Activated CD8-positive, alpha-beta memory T cell treated with anti-CD3 and anti-CD28 coated beads, Interleukin-2, amount 10 ng/mL, durations not matched to agents 7 days and 5 days (primary cell): ENCODE measurements at places on chromosomes 3 and 15. TPM values are rescaled to one million over a fixed set of nuclear protein-coding genes. Genes with fewer than 3 reads are reported as not detected.

- H3K36me3 ChIP-seq, result no peaks in the 10 kb centered on the region
- H3K4me1 ChIP-seq, result no peaks in the 10 kb centered on the region
- no peaks in the 10 kb centered on the region for H3K27me3 ChIP-seq
- H3K4me3 ChIP-seq, result no peak overlapping the region
Observed at GRCh38 chr15:96561593-96561992, 231.1 kb downstream of the NR2F2 start.

DNA sequence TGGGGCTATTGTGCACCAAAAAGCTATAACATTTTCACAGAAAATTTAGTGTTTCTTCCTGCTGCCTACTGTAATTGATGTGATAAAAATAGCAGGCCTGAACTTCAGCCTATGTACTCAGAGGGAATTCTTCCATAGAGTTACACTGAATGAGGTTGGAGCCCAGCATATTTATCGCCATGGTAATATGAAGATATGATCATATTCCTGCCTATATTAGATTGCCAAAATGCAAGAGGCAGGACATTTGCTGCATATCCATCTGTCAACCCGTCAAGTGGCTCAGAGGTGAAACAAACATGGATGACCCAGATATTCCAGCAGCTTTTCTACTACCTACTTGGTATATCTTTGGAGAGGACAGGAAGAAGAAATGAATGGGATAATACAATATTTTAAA lies 1150.6 kb downstream of the TBL1XR1 start:
- no peaks in the 10 kb centered on the region for H3K36me3 ChIP-seq
- H3K27ac ChIP-seq, result no peak overlapping the region
- H3K4me1 ChIP-seq, result no peaks in the 10 kb centered on the region
- H3K4me3 ChIP-seq, result no peak overlapping the region

DNA sequence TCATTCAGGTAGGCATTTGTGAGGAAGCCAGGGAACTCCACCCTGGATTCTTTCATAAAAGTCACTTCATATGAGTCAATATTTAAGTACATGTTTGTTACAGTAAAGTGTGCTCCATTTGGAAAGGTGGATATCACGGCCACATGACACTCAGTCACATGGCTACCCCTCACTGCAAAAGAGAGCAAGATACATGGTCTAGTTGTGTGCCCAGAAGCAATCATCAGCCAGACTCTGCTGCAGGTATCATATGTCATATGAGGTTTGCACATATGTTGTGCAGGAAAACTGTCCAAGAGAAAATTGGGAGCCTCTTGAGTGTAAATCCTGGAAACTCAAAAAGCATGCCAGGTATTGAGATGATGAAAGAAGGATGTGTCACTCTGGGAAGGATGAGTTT lies 55.0 kb upstream of the NMNAT3 start:
- no peaks in the 10 kb centered on the region for H3K27me3 ChIP-seq
- no peak for DNase-seq
- no peak overlapping the region for H3K4me3 ChIP-seq
- H3K4me1 ChIP-seq, result no peaks in the 10 kb centered on the region
- H3K36me3 ChIP-seq, result no peaks in the 10 kb centered on the region

GRCh38 chr3:38000965-38001455 lies 10.4 kb downstream of the VILL start:
- H3K27ac ChIP-seq, result no peak overlapping the region
- DNase-seq, result no peak
- H3K27me3 ChIP-seq, result no peaks in the 10 kb centered on the region
- H3K4me3 ChIP-seq, result no peak overlapping the region
- H3K36me3 ChIP-seq, result peaks cover 15% of the 10 kb centered on the region

- H3K4me3 ChIP-seq, result no peak overlapping the region
- H3K4me1 ChIP-seq, result peaks cover 26% of the 10 kb centered on the region
- no peak overlapping the region for H3K27ac ChIP-seq
- H3K36me3 ChIP-seq, result no peaks in the 10 kb centered on the region
Observed at GRCh38 chr3:160130950-160131349, 94.3 kb upstream of the C3orf80 start.

- H3K4me3 ChIP-seq, result no peak overlapping the region
- DNase-seq, result no peak
- H3K4me1 ChIP-seq, result peaks cover 13% of the 10 kb centered on the region
- H3K27me3 ChIP-seq, result no peaks in the 10 kb centered on the region
- no peak overlapping the region for H3K27ac ChIP-seq
- H3K36me3 ChIP-seq, result no peaks in the 10 kb centered on the region
Observed at GRCh38 chr3:128321418-128321817, 145.3 kb downstream of the DNAJB8 start.

- H3K27me3 ChIP-seq, result peaks cover 40% of the 10 kb centered on the region
- DNase-seq, result no peak
- no peaks in the 10 kb centered on the region for H3K36me3 ChIP-seq
- H3K4me1 ChIP-seq, result peaks cover 4% of the 10 kb centered on the region
Observed at GRCh38 chr3:138418601-138419206, 15.7 kb upstream of the ESYT3 start.

DNA sequence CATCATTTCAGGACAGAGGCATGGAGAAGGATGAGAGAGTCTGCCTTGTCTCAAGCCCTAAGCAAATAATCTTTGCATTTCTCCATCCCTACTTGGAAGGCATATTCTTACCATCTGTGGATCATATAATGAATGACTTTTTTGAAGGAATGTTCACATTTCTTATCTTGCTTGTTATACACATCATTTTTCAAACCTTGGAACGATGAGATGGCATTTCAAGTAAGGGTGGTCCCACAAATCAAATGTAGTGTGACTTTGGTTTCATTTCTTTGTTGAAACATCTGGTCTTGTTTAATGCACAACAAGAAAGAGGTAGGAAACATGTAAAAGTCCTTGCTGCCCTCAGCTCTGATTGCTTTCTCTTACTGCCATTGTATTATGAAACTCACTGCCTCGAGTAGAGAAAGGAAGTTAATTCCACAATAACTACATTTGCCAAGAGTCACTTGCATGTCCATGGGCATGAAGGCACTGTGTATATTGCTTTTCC lies 32.1 kb downstream of the RBMS3 start:
- no peak overlapping the region for H3K27ac ChIP-seq
- H3K27me3 ChIP-seq, result no peaks in the 10 kb centered on the region
- H3K36me3 ChIP-seq, result no peaks in the 10 kb centered on the region
- H3K4me3 ChIP-seq, result no peak overlapping the region
- DNase-seq, result no peak

- peaks cover 4% of the 10 kb centered on the region for H3K4me1 ChIP-seq
- DNase-seq, result no peak
- H3K27ac ChIP-seq, result no peak overlapping the region
- no peak overlapping the region for H3K4me3 ChIP-seq
- no peaks in the 10 kb centered on the region for H3K36me3 ChIP-seq
Observed at GRCh38 chr3:37944391-37944842, 46.2 kb upstream of the VILL start.

- no peak overlapping the region for H3K27ac ChIP-seq
- H3K4me1 ChIP-seq, result peaks cover 2% of the 10 kb centered on the region
- peaks cover 6% of the 10 kb centered on the region for H3K36me3 ChIP-seq
- DNase-seq, result no peak
- H3K4me3 ChIP-seq, result no peak overlapping the region
Observed at GRCh38 chr3:31124373-31124772, 229.9 kb upstream of the GADL1 start.

- H3K4me1 ChIP-seq, result no peaks in the 10 kb centered on the region
- H3K36me3 ChIP-seq, result no peaks in the 10 kb centered on the region
- H3K27ac ChIP-seq, result no peak overlapping the region
- no peak for DNase-seq
Observed at GRCh38 chr3:86937306-86937791, 53.6 kb downstream of the VGLL3 start.

DNA sequence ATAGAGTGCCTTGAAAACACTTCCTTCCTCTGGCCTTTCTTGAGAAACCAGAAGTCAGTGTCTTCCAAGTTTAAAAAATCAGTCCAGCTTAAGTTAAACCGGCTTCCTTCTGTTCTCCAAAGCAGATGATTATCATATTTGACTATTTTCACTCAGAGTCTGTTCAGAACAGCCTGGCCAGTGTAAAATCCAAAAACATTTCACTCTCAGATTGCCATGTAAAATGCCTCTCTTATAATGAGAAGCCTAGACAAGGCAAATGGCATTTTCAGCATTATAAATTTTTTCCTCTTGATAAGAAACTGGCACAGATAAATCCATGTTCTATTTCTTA lies 193.5 kb downstream of the TNIK start:
- DNase-seq, result no peak
- peaks cover 3% of the 10 kb centered on the region for H3K36me3 ChIP-seq
- peak overlapping the region; percentile 90 for H3K27ac ChIP-seq

The GABRR3 gene
- total RNA-seq, result not detected

DNA sequence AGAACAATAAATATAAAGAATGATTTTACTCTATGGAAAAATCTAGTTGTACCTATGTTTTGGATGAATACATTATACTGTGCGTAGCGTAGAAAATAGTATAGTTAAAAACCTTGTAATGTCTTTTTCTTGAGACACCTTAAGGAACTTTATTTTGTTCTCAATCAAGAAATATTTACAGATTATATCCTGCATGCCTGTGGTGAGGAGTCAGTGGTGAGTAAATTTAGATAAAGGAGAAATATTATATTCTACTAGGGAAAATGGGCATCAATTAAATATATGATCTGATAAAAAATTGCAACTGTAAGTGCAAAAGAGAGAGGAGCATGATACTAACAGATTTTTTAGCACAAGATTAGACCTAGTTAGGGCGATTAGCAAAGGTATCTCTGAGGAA lies 157.7 kb downstream of the RBMS3 start:
- no peak for DNase-seq
- H3K4me3 ChIP-seq, result no peak overlapping the region
- H3K4me1 ChIP-seq, result no peaks in the 10 kb centered on the region
- no peak overlapping the region for H3K27ac ChIP-seq
- no peaks in the 10 kb centered on the region for H3K36me3 ChIP-seq
- no peaks in the 10 kb centered on the region for H3K27me3 ChIP-seq

DNA sequence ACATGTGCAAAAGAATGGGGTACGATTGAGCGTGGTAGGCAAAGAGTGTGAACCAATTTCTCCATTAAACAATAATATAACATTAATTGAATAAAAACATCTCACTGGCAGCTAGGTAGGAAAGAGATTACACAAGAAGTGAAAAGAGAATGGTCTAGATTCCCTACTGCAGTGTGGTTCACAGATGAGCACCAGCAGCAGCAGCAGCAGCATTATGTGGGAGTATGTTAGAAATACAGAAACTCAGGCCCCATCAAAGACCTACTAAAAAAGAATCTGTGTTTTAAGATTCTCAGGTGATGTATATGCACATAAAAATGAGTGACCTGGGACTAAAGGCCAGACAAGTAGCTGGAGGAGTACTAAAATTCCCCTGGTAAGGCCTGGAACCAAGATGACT lies 118.2 kb downstream of the ADAM10 start:
- H3K4me1 ChIP-seq, result peaks cover 33% of the 10 kb centered on the region
- DNase-seq, result no peak
- no peak overlapping the region for H3K4me3 ChIP-seq
- H3K27me3 ChIP-seq, result no peaks in the 10 kb centered on the region

DNA sequence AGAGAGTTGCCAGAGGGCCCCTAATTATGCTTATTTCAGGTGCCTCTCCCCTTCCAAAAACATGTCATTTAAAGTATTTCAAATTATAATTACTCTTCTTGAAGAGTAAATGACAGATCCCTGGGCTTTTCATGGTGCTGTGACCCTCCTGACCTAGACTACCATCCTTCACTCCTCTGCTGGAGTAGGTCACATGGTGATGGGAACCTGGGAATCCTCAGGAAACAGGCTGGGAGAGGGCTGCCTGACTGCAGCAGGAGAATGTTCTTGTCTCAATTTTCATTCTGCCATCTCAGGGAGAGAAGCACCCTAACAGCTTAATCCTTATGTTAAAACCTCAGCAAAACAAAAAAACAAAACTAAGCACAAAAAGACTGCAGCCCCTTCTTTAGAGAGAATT lies 24.6 kb downstream of the PGBD4 start:
- no peak overlapping the region for H3K4me3 ChIP-seq
- no peaks in the 10 kb centered on the region for H3K36me3 ChIP-seq
- no peaks in the 10 kb centered on the region for H3K4me1 ChIP-seq
- H3K27me3 ChIP-seq, result peaks cover 3% of the 10 kb centered on the region
- no peak overlapping the region for H3K27ac ChIP-seq
- no peak for DNase-seq

The CDHR4 gene
- 0.16 TPM for total RNA-seq

DNA sequence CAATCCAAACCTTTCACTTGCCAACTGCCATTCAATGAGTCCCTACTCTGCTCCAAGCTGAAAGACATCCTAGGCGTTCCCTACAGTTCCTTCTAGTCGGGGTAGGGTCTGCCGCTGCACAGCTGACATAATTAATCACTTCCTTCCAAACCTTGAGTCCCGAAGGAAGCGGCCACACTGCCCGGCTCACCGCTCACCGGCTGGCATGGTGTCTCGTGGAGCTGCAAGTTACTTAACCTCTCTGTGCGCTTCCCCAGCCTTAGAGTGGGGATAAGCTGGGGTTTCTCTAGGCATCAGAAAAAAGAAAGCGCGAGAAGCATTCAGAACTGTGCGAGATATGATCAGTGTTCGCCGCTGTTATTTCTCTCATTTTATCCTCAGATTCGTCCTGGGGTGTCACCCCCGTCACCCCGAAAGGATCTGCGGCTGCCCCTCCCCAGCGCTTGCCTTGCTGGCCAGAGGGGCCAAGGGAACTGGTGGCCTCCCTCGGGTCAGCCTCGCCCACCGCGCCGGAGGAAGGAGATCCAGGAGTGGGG lies 748 bp downstream of the MRPS25 start:
- peak; percentile 49 for DNase-seq
- H3K4me3 ChIP-seq, result peak overlapping the region; percentile 96
- H3K27me3 ChIP-seq, result no peaks in the 10 kb centered on the region
- H3K27ac ChIP-seq, result peak overlapping the region; percentile 96

The ASB14 gene
- not detected for total RNA-seq

DNA sequence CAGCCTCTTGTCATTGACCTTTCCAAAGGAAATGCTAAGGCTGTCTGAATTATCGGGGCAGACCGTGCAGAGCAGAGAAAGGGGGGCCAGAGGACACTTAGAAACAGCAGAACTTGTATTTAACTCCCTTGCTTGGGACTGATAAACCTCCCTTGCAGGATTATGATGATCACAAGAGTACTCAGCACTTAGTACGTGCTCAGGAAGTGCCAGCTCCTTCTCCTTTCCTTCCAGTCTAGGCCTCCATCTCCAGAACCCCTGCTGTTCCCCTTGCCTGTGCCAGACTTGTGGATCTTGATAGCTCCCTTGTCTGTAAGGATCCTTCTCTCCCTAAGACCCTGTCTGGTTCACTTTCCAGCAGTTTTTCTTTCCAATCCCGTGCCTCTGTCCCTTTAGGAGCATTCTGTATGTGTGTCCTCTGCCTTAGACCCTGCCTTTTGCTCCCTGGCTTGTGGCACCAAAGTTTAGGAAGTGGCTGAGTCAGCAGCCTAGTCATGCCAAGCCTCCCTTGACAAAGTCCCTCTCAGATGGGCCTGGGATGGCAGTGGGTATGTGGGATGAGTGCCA lies 747 bp downstream of the SORD start:
- H3K27ac ChIP-seq, result peak overlapping the region; percentile 76
- peaks cover 21% of the 10 kb centered on the region for H3K27me3 ChIP-seq
- H3K4me1 ChIP-seq, result peaks cover 16% of the 10 kb centered on the region
- peaks cover 2% of the 10 kb centered on the region for H3K36me3 ChIP-seq
- DNase-seq, result no peak
- H3K4me3 ChIP-seq, result peak overlapping the region; percentile 79

The CTNNB1 gene
- total RNA-seq, result 214 TPM

GRCh38 chr3:17672506-17672905 lies 69.9 kb downstream of the TBC1D5 start:
- H3K36me3 ChIP-seq, result peaks cover 21% of the 10 kb centered on the region
- no peak overlapping the region for H3K4me3 ChIP-seq
- H3K4me1 ChIP-seq, result peaks cover 6% of the 10 kb centered on the region
- H3K27ac ChIP-seq, result no peak overlapping the region
